Fibroblast of lung (primary cell): ENCODE measurements at places on chromosomes 7 and 10.

DNA sequence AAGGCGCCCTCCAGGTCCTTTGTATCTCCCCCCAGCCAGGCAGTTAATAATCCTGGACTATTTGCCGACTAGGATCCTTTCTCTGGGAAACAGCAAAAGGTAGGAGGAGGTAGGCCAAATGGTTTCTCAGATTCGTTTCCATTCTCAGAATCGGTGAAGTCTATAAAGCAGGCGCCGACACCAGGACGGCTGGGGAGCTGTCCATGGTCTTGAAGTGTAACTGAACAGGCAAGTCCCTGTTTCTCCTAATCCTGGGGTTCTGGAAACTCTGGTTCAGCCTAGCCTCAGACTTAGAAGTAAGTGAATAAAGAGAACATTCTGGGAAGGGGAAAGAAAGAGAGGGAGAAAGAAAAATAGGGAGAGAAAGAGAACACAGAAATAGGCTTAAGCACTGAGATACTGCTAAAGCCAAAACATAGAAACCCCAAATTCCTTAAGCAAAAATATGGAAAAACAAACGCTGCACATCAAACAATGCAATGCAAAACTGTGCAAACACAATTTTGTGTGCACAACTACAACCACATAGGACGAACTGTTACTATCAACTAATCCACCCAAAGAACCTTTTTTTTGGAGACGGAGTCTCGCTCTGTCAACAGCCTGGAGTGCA lies 11.1 kb upstream of the INA start:
- DNase-seq, result peak; percentile 81

DNA sequence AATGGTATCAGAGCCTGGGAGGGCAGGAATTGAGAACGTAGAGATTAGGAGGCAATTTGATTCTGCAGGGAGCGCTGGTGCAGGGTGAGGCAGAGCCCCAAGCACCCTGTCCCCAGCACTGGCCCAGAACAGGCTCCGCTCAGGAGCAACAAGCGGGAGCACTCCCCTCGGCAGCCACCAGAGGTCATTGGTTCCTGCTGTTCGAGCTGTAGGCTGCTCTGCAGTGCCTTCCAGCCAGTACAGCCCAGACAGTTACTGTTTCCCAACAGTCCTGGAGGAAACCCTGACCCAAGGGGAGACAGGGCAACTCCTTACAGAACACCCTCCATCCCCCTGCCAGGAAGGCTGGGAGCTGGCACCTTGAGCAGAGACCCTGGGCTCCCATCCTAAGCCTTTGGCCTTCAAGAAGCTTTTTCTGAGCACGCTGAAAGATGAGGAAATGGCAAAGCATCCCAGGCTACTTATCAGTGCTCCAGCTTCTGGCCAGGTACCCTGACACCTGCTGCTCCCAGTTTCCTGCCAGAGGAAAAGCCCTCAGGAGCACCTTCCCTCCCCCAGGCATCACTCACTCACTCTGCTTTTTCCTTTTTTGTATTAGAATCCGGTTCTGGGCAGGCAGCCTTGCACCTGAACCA lies 71.2 kb upstream of the EFCAB10 start:
- DNase-seq, result peak; percentile 78

DNA sequence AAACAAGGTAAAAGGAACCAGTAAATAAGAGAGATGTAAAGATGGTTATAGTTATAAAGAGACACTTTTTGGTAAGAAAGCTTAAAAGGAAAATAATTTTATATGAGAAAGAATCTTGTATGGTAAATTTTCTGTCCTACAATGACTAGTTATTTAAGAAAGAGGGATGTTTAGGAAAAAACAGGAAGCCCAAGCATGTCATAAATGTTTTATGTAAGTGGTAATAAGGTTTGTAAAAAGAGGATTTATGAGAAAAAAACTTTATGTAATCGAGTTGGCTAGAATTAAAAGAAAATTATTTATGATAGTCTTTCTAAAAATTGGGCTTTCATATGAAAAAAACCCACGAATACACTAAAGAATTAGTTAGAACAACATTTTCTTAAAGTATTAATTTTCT lies 34.2 kb upstream of the CREB3L2 start:
- no peak for DNase-seq

DNA sequence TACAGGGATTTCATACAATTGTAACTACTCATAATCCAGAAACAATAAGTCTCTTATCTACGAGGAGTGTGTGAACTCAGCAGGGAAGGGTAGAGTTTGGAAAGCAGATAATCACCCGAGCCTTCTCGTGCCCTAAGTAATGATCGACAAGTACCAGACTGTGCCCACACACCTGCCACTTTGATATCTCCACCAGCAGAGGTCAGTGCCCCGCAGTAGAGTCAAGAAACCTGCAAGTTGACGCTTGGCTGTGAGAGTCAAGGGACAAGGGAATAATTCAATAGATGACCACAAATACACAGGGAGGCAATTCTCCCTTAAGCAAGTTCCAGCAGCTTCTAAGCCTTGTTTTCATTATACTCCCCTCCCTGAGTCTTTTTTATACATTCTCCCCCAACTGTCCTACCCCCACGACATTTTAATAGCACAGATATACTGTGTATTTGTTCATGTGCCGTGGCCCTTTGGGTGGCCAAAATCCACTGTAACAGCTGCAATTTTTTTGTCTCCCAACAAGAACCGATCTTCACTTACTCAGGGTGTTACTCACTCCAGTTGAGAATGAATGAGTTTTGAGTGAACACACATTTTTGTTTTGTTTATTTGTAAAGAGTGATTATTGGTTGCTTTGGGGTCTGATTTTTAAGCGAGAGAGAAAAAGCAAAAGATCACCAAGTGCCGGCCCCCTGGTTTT lies 106.9 kb upstream of the RHEB start:
- DNase-seq, result peak; percentile 35

DNA sequence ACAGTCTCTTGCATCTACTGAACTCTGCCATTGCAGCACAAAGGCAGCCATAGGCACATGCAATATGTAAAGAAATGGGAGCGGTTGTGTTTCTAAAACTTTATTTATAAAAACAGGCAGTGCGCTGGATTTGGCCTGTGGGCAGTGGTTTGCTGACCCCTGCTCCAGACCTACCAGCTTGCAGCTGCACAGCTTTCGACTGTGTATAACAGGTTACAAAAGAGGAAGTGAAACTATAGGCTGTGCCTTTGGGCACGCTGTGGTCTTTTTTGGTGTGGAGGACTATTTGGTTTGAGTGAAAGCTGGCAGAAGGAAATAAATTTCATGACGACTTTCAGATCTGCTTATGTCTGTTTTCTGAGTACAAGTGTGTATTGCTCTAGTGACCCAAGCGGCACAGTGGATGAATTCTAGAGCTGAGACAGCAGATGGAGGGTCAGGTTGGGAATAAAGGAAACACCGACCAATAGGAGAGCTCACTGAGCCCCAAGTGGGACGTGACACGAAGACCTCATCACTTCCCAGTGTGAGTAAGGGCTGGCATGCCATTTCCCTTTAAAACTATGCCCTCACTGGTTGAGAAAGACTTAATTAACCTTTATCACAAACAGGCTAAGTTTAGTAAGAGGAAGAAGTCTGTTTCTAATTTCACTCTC lies 152.7 kb downstream of the ANK3 start:
- DNase-seq, result no peak

- no peak for DNase-seq
These were observed 337.0 kb downstream of the FRMD4A start for GRCh38 chr10:13993673-13994089.

- DNase-seq, result no peak
These were observed 18.8 kb downstream of the POLL start for GRCh38 chr10:101569323-101569621.

GRCh38 chr10:45034301-45034700 lies 33.6 kb downstream of the ZNF22 start:
- DNase-seq, result peak; percentile 2

GRCh38 chr10:118595598-118596425 lies at the start of gene PRLHR:
Gene PRLHR (minus strand): TSS chr10:118595648. CDS start chr10:118595244, 404 bp downstream.
- peak; percentile 15 for DNase-seq

DNA sequence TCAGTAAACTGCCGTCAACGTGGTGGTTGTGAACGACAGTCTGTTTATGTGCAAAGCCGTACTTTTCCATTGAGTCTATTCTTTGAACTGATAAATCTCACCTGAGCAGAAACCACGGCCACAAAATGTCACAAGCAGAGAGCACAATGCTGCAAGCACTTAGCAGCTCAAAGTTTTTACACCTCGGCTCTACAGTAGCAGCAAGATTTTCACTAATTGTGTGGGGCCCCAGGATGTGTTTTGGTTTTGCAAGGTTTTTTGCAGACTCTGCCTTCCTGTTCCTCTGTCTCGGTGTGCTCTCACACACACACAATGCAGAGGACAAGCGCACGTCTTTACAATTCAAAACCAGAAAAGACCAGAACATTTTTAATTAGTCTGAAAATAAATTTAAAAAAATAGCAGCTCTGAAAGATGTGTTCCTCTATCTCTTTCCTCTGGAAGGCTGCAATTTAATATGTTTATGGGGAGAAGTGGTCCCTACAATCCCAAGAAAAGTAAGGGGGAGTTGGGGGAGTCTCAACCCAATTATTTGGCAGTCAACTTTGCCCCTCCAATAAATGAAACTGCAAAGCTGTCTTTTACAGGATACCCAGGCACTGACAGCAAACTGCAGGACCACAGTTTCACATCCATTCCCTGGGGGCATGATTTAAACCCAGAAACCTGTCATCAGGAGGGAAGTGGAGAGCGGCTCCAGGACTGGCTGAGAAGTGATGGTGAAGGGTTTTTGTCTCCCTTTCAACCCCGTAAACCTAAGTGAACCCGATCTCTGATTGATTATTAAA lies 73.8 kb upstream of the SFMBT2 start:
- no peak for DNase-seq

DNA sequence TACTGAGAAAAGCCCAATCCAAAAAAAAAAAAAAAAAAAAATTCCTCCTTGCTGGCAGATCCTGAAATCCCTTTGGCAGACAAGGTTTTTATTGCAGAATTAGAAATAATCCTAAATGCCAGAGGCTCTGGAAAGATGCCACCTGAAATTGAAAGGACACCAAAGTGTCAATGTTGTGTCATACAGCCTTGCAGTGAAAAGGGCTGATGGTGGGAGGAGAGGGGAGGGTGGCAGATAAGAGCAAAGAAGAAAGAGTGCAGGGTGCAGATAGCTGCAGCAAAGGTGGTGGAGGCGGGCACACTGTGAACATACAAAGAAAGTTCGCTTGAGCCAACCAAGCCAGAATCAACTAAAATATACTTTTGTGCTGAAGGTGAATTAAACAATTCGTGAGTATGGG lies 8.2 kb upstream of the OPTN start:
- DNase-seq, result no peak

DNA sequence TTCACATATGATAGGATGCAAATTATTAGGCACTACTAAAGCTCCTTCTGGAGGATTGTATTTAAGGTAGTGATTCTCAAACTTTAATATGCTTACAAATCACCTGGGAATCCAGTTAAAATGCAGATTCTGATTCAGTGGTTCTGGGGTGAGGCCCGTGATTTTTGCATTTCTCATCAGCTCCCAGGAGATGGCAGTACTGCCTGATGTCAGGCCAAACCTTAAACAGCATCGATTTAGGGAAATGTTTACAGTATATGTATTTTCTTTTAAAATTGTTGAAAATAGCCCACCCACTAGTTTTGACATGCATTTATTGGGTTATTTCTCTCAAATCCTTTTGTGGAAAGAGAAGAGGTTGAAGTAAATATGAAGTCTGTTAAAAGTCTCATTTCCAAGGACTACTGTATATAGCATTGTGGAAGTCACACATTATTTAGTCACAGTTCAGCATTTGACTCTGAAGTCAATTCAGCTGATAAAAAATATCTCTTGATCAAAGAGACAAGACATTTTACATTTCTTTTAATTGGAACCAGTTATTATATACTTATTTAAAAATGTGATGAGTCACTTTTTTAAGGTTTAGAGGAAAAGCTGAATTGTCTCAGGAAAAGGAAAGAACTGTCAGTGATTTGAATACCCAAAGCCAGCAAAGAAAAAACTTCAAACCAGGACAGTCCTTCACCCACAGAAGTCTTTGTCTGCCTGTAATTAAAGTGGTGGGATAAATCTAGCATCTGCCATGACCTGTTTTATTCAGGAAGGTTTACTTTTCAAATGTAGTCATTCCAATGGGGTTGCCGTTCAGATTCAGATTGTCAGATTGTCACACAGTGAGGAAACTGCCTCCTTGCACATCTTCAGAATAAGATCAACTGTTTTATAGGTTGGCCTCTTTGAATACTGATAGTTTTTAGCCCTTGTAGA lies 21.1 kb upstream of the HBP1 start:
- peak; percentile 57 for DNase-seq

- no peak for DNase-seq
These were observed 3.1 kb upstream of the ASIC3 start for GRCh38 chr7:151045262-151045661.

DNA sequence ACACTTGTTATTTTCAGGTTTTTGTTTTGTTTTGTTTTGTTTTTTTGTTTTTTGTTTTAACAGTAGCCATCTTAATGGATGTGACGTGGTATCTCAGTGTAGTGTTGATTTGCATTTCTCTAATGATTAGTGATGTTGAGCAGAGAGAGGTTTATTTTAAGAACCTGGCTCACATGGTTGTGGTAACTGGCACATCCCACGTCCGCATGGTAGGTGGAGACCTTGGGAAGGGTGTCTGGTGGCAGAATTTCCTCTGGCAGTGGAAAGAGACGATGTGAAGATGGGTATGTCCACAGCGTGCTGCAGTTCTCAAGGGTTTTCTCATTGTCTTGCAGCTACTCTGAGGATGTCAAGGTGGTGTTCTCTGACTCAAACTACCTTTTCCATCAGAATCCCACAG lies 252.2 kb downstream of the GALNT17 start:
- DNase-seq, result no peak

DNA sequence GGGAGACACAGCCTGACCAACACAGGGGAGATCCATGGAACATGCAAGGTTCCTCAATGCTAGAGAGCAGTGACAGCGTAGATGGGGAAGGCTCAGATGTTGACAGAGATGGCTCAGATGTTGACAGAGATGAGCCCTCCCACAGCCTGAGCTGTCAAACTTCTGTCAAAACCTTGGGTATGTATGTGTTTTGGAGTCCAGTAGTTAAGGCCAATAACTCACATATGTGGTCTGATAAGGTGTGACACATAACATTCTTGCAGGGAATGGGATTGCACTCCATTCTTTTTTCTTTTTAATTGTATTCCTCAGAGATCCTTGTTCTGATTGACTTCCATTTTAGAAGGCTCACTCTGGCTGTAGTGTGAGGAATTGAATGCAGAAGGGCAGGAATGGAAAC lies 136.3 kb downstream of the C1GALT1 start:
- no peak for DNase-seq

- DNase-seq, result no peak
These were observed 137.4 kb downstream of the MGMT start for GRCh38 chr10:129604333-129605032.
